ENCODE measurements at places on chromosomes 2 and 18. TPM values are rescaled to one million over a fixed set of nuclear protein-coding genes. Genes with fewer than 3 reads are reported as not detected.

The CHST9 gene
- total RNA-seq = 0.08 TPM

The NYAP2 gene
- total RNA-seq = 3.9 TPM

The FER1L5 gene
- total RNA-seq = not detected

The RAB1A gene
- total RNA-seq = 89.3 TPM

The VWC2L gene
- 0.04 TPM for total RNA-seq

The TMEM163 gene
- 0.32 TPM for total RNA-seq

The IKZF2 gene
- 3.2 TPM for total RNA-seq

The C1QL2 gene
- total RNA-seq = not detected

The LYPD6B gene
- total RNA-seq = not detected

The GAD1 gene
- total RNA-seq = not detected

The NEB gene
- 7,132 TPM for total RNA-seq

The SLC23A3 gene
- total RNA-seq = 0.12 TPM

The SOX11 gene
- 0.02 TPM for total RNA-seq

The CPO gene
- total RNA-seq = 0.34 TPM

The TLX2 gene
- total RNA-seq = not detected

The PROM2 gene
- 0.54 TPM for total RNA-seq

DNA sequence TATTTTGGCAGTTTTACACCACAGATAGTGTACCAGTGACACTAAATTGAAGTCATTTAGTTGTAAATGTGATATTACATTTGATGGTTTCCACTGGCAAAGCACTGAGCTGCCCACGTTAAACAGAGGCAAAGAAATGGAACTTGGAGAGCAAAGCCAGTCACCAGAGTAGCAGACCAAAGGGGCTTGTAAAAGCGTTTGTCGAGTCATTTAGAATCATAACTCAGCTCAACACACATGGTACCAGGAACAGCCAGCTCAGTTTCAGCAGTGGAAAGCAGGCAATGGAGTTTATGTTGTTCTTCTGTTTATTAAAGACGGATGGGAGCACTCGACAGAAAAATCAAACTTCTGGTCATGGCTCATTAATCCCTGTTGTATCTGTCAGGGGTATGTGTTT is 91.2 kb downstream of the POU3F3 start:
- DNase-seq = no peak

GRCh38 chr2:1991706-1992245 is 247.5 kb upstream of the PXDN start:
- DNase-seq = no peak

DNA sequence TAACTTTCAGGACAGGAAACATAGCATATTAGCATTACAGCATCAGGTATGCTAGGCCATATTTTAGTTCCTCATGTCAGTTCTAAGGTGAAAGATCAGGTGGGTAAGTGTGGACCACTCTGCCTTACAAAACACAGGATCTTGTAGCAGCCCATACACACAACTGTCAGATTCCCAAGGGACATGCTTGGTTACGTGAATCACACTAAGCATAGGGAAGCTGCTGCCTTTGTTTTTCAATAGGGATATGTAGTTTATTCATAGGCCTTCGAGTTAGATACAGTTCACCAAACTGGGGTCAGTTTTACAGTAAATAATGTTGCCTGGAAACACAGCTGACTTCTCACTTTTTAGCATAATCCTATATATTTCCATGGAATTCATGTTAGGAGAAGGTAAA is 116.1 kb upstream of the OTX1 start:
- DNase-seq = no peak

DNA sequence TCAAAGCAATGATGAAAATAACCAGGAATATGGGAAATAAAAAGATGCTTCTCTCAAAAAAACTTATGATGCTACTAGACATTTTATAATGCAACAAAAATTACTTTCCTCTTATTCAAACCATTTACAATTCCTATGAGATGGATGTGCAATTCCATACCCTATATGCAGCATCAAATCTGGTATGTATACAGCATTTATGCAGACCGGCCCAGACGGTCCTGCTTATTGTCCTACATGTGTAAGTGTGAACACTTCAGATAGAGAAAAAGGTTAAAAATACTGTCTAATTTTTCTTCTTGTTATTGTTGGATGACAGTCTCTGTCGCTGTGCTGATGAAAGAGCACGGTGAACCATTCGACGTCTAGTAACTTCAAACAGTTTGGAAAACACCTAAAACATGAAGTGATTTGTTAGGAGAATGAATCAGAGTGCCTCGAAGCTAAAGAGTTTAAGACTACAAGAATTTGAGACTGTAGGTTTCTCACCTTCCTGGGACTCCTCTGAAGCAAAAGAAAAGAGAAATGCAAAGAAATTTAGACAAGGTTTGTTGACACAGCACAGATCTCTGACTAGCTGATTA is 80.8 kb downstream of the ATL2 start:
- DNase-seq = no peak

DNA sequence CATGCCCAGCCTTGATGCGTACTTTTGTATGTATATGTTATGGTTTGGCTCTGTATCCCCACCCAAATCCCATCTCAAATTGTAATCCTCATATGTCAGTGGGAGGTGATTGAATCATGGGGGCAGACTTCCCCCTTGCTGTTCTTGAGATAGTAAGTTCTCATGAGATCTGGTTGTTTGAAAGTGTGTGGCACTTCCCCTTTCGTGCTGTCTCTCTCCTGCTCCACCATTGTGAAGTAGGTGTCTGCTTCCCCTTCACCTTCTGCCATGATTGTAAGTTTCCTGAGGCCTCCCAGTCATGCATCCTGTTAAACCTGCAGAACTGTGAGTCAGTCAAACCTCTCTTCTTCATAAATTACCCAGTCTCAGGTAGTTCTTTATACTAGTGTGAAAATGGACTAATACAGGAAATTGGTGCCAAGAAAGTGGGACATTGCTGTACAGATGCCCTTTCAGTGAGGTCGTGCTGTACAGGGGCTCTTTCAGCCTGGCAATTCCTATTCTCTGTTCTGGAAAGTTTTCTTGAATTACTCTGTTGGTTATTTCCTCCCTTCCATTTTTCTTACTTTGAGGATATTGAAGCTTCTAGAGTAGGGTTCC is 38.2 kb downstream of the KCMF1 start:
- no peak for DNase-seq

DNA sequence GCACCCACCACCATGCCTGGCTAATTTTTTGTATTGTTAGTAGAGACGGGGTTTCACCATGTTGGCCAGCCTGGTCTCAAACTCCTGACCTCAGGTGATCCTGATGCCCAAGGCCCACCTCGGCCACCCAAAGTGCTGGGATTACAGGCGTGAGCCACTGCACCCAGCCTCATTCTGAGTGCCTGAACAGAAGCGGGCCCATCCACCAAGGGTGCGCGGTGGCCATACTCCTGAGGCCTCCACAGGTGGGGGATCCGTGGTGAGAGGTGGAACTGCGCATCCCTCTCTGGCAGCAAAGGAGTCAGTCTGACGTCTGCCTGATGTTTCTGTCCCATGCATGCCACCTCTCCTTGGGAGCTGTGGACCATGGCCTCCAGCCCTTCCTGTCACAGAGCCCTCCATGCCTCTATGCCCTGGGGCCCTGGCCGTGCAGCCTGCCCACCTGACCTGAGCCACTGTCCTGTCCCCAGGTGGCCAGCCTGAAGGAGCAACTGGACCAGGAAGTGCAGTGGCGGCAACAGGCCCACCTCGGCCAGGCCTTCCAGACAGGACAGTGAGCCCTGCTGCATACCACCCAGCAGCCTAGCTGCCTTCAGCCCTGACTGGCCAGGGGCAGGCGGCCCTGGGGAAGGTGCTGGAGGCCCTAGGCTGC is 7.6 kb upstream of the SNED1 start:
- DNase-seq = peak; percentile 7

DNA sequence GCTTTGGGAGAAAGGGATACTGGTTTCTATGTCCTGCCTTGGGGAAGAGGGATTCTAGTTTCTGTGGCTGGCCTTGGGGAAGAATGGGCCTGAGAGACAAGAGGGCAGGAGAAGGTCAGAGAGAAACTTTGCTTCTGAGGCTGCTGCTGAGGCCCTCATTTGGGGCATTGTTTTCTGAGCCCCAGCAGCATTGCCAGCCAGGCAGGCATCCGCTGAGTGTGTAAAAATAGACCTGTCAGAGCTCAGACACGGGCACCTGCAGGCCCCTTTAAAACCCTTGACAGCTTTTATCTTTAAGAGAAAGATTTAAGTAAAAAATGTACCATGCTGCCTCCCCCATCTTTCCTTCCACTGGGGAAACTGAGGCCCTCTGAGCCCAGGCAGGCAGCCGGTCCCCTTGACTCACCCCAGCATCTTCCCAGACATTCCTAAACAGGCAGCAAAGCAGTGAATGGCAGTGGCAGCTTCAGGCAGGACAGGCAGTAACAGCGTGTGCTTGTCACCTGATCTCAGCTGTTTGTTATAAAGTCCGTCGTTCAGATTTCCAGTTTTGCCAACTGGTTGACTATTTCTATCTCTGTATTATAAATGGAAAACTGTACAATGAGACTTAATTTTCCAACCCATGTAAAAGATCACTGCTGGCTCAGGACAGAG is 27.6 kb downstream of the MLPH start:
- no peak for DNase-seq

DNA sequence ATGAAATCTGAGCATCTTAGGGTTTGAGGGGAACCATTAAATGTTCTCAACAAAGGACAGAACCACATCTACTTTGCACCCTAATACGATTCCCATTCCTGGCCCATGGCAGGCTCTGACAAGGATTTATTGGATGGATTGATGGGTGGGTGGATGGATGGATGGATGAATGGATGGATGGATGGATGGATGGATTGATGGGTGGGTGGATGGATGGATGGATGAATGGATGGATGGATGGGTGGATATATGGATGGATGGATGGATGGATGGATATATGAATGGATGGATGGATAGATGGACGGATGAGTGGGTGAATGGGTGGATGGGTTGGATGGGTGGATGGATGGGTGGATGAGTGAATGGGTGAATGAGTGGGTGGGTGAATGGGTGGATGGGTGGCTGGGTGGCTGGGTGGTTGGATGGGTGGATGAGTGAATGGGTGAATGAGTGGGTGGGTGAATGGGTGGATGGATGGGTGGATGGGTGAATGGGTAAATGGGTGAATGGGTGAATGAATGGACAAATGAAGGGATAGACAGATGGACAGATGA is 29.6 kb upstream of the MLPH start:
- DNase-seq = no peak

GRCh38 chr18:54141041-54141608 is 83.3 kb downstream of the MBD2 start:
- DNase-seq = no peak

- no peak for DNase-seq
Observed at GRCh38 chr18:70334264-70334663, 45.4 kb downstream of the SOCS6 start.

DNA sequence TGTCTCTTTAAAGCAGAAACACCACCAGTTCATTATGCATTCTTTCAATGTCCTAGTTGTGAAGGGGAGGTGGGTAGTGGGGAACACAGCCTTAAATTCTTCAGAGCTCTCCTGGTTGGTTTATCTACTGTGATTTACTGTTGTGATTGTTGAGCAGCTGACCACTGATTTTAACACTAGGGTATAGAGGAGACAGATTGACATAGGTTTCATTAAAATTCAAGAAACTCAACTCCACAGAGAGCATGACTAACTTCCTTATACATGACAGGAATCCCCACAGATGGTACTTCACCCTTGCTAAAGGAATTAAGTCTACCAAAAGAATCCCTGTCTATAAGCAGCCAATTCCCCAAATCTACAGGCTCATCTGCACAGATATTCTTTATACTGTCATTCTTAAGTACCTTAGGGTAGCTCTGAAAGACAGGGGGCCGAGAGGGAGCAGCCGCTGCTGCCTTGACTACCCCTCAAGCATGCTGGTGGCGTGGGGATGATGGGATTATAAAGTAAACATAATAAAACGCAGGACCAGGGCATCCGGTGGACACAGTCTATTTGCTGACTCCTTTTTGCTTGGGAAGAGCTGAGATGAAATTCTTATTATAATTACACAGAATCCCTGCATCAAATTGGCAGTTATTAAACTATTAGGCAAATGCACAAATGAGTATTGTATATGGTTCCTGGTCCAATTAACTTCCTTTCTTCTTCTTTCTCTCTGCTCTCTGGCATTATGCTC is 1377.6 kb upstream of the PIK3C3 start:
- DNase-seq = no peak

GRCh38 chr2:169782513-169782912 is 16.2 kb upstream of the SSB start:
- DNase-seq = no peak

DNA sequence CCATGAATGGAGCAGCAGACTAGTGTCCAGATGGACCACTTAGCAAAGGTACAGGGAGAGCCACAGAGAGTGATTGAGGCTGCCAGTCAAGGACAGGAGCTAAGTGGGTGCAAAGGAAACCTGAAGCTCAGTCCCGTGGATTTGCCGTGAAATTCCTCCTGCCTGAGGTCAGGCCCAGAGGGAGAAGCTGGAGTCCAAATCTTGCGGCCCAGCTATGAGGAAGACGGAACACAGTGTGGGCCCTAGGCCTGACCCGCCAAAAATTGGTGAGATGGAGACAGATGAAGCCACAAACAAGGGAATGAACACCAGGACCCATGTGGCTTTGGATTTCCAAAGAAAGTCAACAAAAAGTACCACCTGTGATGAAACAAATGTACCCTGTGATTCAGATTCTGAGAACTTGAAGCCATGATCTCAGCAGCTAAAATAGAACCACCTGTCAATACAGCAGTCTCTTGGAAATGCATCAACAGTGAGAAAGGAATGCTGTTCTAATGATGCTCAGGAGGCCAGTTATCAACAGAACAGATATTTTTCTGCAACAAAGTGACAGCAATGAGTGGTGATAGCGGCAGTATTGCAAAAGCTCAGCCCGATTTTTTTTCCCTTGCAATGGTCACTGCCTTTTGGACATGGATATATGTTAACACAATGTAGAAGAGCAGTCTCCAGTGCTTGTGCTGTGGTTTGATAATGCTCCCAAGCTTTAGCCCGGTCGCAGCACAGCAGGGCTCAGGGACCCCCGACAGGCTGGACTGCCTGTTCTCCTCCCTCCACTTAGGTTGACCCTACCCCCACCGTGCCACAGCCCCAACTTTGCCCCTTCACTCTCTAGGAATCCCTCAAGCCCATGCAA is 10.7 kb downstream of the COL6A3 start:
- DNase-seq = peak; percentile 69
